ENCODE measurements at places on chromosomes 13 and 19. TPM values are rescaled to one million over a fixed set of nuclear protein-coding genes. Genes with fewer than 3 reads are reported as not detected.

DNA sequence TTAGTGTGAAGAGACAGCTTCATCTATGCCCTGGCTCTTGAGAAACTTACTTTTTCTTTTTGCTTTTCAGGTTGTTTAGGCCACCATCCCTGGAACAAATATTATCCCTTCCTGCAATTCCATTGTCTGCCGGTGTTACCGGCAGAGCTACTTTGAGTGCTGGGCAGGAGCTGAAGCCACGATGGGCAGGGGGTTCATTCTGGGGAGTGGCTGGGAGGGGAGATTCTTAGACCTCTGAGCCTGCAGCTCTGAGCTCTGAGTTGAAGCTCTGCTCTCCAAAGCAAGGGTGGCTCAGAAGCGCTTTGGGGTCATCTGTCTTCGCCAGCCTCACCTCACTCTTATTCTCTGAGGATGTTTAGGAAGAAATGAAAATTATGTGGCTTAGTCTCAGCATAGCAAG is 1066.6 kb upstream of the SLC10A2 start:
- H3K36me3 ChIP-seq = peaks cover 4% of the 10 kb centered on the region
- no peaks in the 10 kb centered on the region for H3K4me1 ChIP-seq
- no peaks in the 10 kb centered on the region for H3K27me3 ChIP-seq
- no peak for DNase-seq
- H3K27ac ChIP-seq = no peak overlapping the region

DNA sequence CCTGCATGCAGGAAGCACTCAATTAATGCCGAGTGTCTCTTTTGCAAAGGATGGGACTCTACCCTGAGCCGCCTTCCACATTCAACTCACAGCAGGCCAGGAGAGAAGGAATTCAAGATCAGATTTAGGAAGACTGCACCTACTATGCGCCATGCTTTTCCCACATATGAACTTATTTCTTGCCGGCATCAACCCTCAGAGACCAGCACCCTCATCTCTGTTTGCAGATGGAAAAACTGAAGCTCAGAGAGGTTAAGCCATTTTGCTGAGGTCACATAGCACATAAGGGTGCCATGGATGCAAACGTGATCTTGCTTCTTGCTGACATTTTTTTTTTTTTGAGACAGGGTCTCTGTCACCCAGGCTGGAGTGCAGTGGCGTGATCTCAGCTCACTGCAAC is 14.2 kb upstream of the SEMA6B start:
- no peak overlapping the region for H3K4me3 ChIP-seq
- no peaks in the 10 kb centered on the region for H3K36me3 ChIP-seq
- H3K27ac ChIP-seq = no peak overlapping the region
- H3K4me1 ChIP-seq = no peaks in the 10 kb centered on the region
- DNase-seq = no peak

GRCh38 chr19:11434703-11435056 is 241 bp downstream of the ODAD3 start:
- no peak for DNase-seq
- H3K4me3 ChIP-seq = peak overlapping the region; percentile 99
- H3K27ac ChIP-seq = peak overlapping the region; percentile 97
- peaks cover 6% of the 10 kb centered on the region for H3K27me3 ChIP-seq
- peaks cover 9% of the 10 kb centered on the region for H3K36me3 ChIP-seq
- peaks cover 24% of the 10 kb centered on the region for H3K4me1 ChIP-seq

Gene PSG6
- not detected for polyA plus RNA-seq

Gene ADM5
- not detected for polyA plus RNA-seq

All from immature natural killer cell (primary cell).